ENCODE measurements at places on chromosomes 1 and 21. TPM values are rescaled to one million over a fixed set of nuclear protein-coding genes. Genes with fewer than 3 reads are reported as not detected.

The SIM2 gene
- total RNA-seq = 0.05 TPM

The VANGL2 gene
- total RNA-seq = 0.05 TPM

The MAN1A2 gene
- total RNA-seq = 58.8 TPM

The NEK2 gene
- total RNA-seq = 7.1 TPM

The OR2T2 gene
- not detected for total RNA-seq

The PLCH2 gene
- total RNA-seq = under 0.01 TPM

The MCOLN3 gene
- total RNA-seq = not detected

The OR2L13 gene
- total RNA-seq = not detected

The SH3BGR gene
- 0.51 TPM for total RNA-seq

The FHAD1 gene
- total RNA-seq = 0.23 TPM

The C1orf94 gene
- not detected for total RNA-seq

The LORICRIN gene
- total RNA-seq = not detected

The ZNF695 gene
- 2.7 TPM for total RNA-seq

The S100A14 gene
- total RNA-seq = 0.42 TPM

The HTR6 gene
- total RNA-seq = not detected

The KCNJ15 gene
- total RNA-seq = 1.4 TPM

The VPS13D gene
- 39.0 TPM for total RNA-seq

The COL18A1 gene
- total RNA-seq = 317 TPM

The IGSF3 gene
- 29.4 TPM for total RNA-seq

The ESPN gene
- total RNA-seq = 0.68 TPM

The TMEM54 gene
- 30.6 TPM for total RNA-seq

The FAM89A gene
- 44.2 TPM for total RNA-seq

The BEST4 gene
- not detected for total RNA-seq

The FCRL4 gene
- total RNA-seq = not detected

The RPE65 gene
- not detected for total RNA-seq

The LRRC42 gene
- 23.6 TPM for total RNA-seq

The EFNA1 gene
- 119 TPM for total RNA-seq

The C1orf226 gene
- total RNA-seq = 1.1 TPM

The RPS6KA1 gene
- total RNA-seq = 21.1 TPM

The ANKRD34A gene
- under 0.01 TPM for total RNA-seq

The ZNF683 gene
- not detected for total RNA-seq

The COX20 gene
- total RNA-seq = 33.0 TPM

The INAVA gene
- total RNA-seq = under 0.01 TPM
